Fibroblast of gingiva (primary cell): ENCODE measurements at places on chromosomes 7 and 10.

DNA sequence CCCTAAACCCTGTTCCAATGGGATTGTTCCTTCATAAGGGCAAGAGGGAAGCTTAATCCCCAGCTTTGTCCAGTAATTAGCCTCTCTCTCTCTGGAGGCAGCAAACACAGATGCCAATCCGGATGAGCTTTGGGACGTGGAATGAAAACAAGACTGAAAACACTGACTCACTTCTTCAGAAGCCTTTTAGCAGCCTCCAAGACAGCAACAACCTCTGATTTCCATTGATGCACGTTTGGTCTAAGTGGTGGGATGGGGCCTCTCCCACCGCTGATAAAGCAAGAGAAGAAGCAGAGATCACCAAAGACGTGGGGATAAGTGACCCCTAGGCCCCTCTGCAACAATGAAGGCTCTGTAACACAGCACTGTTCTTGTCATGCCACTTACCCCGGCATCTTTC lies 5.8 kb upstream of the GFRA1 start:
- DNase-seq, result no peak

- DNase-seq, result no peak
Measured at GRCh38 chr10:127069436-127069835, 127.0 kb downstream of the INSYN2A start.

GRCh38 chr7:27647046-27647445 lies 15.6 kb downstream of the HIBADH start:
- DNase-seq, result peak; percentile 77

- no peak for DNase-seq
Measured at GRCh38 chr7:142908921-142909890, 23.7 kb upstream of the TRPV6 start.

DNA sequence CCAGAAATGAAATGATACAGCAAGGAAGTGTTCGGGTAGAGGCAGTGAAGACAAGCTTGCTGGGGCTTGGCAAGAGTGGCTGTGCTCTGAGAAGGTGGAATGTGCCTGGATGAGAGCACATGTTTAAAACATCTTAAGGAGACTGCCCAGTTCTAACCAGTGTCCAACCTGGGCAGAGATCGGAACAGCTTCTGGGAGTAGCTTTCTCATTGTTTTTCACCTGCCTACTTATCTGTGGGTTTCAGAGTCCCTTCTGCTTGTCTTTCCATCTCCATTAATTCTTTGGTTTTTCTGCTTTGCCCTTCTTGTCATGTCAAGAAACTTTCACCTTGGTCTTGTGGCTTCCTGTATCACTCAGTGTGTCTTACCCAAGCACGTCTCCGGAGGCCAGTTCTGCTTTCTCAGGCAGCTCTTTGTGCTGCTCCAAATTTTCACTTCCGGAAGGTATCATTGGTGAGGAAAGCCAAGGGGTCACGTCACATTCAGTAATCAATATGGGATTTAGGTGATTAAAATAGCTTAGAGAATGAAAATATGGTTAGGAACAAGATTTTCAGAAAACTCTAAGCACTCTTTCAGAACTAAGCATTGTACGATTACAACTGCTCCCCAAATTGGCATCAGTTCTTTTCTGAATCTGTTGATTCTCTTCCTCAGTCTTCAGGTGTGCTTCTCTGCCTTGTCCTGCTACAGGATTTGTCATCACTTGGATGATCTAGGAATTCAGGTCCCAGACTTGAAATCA lies 5.5 kb upstream of the LAMB4 start:
- no peak for DNase-seq

GRCh38 chr10:99519690-99520039 lies 13.1 kb upstream of the NKX2-3 start:
- no peak for DNase-seq

DNA sequence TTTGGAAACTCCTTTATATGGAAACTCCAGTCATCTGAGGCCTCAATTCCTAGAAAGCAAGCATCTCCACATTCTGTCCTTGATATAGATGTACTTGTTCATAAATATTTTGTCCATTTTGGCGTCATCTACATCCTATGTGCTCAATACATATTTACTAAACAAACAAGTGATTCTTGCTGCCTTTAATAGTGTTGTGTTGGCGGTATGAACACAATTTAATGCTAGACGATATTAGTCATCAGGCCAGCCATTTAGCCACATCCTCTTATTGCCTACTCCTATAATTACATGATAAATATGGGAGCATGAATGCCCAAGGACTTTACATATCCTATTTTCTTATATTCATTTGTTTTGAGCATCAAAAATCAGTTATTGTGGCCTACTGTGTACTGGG lies 18.5 kb upstream of the IFRD1 start:
- DNase-seq, result no peak

DNA sequence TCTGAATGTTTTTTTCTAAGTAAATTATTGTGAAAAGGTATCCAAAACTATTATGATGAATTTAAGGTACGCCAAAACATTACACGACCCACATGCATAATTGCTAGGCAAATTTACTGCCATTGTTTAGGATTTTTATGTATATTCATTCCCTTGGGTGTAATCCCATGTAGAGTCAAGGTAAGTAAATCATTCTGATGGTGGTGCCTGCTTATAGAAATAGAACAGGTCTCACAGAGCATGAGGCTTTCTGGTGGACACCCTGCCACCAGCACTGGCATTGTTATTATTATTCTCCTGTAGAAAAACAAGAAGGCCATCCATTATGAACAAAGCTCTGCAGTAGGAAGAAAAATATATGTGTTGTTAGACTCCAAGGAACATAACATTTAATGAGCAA lies 111.7 kb upstream of the ZNF804B start:
- no peak for DNase-seq

DNA sequence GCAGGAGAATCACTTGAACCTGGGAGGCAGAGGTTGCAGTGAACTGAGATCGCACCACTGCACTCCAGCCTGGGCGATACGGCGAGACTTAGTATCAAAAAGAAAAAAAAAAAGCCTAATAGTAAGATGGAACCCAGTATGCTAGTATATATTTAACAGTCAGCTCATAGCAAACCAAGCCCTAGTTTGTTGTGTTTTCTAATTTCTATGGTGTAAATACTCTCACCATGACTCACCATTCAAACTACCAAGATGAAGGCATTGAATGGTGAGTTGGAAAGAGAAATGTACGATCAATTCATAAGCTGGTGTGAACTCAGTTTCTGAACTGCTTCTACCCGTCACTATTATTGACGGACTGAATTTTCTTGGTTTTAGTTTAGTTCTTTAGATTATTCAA lies 173.7 kb upstream of the KAT6B start:
- DNase-seq, result no peak

DNA sequence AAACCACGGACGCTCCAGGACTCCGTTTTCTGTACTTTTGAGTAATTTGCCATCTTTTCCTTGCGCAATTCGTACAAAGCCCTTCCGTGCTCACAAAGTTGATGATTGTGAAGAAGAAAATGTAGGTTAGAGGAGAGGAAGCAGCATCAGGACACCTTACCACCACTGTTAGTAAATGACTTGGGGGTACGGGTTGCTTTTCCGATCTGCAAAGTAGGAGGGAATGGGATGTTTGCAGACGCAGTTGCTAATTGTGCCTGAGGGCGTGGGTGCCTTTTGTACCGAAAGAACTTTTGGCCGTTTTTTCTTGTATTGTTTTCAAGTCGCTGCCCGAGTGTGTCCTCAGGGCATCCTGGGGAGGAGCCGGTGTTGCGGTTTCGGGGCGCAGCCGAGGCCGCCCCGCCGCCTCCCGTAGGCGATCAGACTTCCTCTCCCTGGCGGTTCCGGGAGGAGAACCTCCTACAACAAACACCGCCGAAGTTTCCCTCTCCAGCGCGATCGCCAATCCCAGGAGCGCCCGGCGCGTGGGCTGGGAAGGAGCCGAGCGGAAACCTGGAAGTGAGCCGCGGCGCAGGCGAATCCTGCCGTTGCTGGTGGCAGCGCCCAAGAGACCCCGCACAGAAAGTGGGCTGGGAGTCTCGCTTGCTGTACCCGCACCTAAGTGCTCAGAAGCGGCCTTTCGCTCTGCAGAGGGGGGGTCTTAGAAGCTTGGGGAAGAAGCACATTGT lies 1.0 kb downstream of the PRR15 start:
- DNase-seq, result peak; percentile 32

DNA sequence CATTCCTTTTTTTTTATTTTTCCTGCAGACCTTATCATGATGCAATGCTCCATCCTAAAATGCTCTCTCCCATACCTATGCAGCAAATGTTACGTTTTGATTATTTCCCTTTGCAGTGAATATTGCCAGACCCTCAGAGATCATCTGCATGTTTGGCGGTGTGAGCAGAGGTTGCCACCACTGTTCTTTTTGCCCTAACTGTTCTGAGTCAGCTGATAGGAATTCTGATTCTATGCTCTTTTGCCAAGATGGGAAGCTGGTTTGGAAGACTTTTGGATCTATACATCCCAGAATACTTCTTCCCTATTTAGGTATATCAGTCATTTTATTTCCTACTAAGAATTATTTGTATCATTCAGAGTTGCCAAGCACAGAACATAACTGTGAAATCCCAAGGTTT lies 130.5 kb downstream of the KLF6 start:
- no peak for DNase-seq

DNA sequence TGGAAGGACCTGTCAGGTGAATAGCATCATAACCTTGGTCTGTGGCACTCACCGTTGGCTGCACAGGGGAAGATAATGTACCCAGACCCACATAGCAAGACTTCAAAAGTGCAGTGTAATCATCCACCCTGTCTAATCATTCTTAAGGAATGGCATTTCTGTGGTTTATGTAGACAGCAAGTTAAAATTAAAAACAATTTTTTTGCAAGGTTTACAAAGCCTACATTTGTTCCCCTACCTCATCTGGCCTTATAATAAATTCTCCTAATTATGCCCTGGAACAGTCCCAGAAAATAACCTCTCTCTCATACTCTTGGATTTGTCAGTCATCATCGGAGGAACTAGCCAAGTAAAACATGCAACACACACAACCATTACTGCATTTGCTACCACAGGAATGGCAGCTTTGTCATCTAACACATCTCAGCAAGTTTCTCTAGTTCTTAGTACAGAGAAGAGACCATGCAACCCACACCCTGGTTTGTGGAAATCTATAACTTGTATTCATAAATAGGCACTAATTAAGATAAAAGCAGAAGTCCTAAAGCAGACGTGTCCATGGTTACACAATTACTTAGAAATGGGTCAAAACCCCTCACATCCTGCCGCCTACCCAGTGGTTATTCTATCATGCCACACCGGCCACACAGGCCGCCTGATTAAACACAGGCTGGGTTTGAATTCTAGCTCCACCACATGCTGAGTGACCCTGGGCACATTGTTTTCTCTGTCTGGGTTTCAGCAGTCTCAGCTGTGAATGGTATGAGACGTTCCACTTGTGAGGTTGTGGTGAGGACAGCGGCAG lies 19.1 kb downstream of the ABLIM1 start:
- peak; percentile 64 for DNase-seq

GRCh38 chr7:69617364-69617763 lies 19.1 kb downstream of the AUTS2 start:
- DNase-seq, result no peak

- DNase-seq, result no peak
Measured at GRCh38 chr10:12629767-12630165, 280.4 kb downstream of the CAMK1D start.

GRCh38 chr10:7094781-7095180 lies 316.1 kb downstream of the SFMBT2 start:
- no peak for DNase-seq

DNA sequence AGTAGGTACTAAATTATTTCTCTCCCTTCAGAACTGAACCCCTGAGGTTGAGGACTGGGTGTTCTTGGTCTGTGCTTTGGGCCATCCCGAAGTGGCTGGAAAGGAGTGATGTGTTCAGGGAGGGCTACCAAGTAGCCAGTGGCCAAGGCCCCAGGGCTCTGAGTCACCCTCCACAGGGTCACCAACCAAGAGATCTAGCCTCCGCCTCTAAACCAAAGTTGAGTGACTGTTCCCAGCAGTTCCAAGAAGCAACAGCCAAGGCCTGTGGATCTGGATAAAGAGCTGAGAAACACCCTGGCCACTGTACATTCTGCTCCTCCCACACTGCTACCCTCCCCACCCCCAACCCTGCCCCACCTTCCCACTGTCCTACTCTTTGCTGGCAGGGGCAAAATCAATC lies 35.5 kb upstream of the KCNMA1 start:
- no peak for DNase-seq

- no peak for DNase-seq
Measured at GRCh38 chr10:12375076-12375504, 25.7 kb downstream of the CAMK1D start.

DNA sequence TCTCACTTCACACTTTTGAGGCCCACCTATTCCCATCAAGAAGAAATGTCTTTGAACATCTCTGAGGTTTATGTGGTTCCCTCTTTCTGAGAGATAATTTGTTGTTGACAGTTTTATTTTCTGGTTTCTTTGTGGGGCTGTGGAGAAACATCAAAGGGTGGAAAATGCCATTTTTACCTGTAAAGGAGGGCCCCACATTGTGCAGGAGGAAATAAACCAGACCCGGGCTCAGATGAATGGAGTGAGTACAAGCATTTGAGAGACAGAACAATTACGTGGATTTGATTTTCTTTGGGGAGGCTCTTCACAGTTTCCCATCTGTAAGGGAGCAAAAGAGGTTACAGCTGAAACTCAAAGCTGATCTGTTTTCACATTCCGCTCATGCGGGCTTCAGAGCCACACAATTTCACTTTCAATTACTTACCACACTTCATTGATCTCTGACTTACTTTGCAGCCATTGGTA lies 29.8 kb downstream of the ITPRIP start:
- no peak for DNase-seq

DNA sequence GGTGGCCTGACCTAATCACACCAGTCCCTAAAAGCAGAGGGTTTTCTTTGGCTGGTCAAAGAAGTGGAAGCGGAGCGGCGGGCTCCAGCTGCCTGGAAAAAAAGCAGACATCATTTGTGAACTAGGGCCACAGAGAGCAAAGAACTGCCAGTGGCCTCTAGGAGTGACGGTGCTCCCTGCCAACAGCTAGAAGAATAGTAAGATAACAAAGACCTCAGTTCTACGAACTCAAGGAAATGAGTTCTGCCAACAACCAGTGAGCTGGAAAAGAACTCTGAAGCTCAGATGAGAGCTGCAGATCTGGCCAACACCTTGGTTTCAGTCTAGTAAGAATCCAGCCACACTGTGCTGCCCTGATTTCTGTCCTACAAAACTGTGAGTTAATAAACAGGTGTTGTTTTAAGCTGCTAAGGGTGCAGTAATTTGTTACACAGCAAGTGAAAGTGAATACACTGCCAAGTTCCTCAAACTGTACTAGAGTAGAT lies 178.0 kb downstream of the SRPK2 start:
- no peak for DNase-seq

DNA sequence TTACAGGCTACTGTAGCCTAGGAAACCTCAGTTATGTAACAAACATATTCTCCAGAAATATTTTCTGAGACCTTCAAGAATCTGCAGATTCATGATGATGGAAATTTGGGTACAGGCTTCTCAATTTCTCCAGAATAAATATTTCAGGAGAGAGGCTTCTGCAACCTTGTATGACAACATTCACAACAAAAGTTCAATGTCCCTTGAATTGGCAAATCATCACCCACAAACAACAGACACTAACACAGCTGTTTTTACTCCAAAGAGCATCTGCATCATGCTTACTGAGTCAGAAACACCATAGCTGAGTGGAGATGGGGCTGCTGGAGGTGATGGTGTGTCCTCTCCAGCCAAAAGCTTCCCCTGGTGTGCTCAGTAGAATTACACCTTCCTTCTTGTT lies 9.3 kb upstream of the COBL start:
- DNase-seq, result no peak
